HFFc6 (cell line): ENCODE measurements at places on chromosomes 12 and 14. TPM values are rescaled to one million over a fixed set of nuclear protein-coding genes. Genes with fewer than 3 reads are reported as not detected.

MTA1 gene
- 63.0 to 71.3 TPM (median 68.2 TPM) in 3 replicates for total RNA-seq

POLE gene
- total RNA-seq: 19.4 to 34.0 TPM (median 30.3 TPM) in 3 replicates

CD163L1 gene
- total RNA-seq: 6.7 to 9.0 TPM (median 7.4 TPM) in 3 replicates

DNA sequence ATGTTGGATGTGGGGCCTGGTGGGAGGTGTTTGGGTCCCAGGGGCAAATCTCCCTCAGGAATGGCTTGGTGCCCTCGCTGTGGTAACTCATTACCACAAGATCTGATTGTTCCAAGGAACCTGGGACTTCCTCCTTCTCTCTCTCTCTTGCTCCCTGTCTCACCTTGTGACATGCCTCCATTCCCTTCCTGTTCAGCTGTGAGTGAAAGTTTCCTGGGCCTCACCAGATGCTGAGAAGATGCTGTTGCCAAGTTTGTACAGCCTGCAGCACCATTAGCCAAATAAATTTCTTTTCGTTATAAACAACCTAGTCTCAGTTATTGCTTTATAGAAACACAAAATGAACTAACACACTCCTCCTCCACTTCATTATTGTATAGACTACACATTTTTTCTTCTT lies 759.8 kb upstream of the MDGA2 start:
- H3K36me3 ChIP-seq: peaks cover 6% of the 10 kb centered on the region; the same call in 1 of the 2 replicates
- no peak overlapping the region for H3K4me3 ChIP-seq
- H3K4me1 ChIP-seq: no peaks in the 10 kb centered on the region
- no peak overlapping the region for H3K27ac ChIP-seq

DNA sequence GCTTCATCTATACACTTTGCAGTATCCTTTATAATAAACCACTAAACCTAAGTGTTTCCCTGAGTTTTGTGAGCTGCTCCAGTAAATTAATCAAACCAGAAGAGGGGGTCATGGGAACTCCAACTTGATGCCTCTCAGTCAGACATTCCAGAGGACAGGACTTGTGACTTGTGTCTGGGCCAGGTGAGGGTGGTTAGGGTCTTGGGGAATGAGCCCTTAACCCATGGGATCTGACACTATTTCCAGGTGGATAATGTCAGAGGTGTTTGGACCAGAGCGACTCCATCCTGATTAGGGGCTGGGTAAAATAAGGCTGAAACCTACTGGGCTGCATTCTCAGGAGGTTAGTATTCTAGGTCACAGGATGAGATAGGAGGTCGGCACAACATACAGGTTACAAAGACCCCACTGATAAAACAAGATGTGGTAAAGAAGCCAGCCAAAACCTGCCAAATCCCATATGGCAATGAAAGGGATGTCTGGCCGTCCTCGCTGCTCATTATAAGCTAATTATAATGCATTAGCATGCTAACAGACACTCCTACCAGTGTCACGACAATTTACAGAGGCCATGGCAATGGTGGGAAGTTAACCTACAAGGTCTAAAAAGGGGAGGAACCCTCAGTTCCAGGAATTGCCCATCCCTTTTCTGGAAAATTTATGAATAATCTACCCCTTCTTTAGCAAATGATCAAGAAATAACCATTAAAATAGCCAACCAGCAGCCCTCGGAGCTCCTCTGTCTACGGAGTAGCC lies 58.7 kb downstream of the BCAT1 start:
- no peak overlapping the region for H3K4me3 ChIP-seq
- H3K27ac ChIP-seq: no peak overlapping the region
- peaks cover 21% of the 10 kb centered on the region for H3K36me3 ChIP-seq
- peaks cover 12% of the 10 kb centered on the region for H3K4me1 ChIP-seq

GRCh38 chr14:29528889-29529288 lies 398.8 kb downstream of the PRKD1 start:
- no peaks in the 10 kb centered on the region for H3K36me3 ChIP-seq
- DNase-seq: no peak
- H3K27me3 ChIP-seq: peaks cover 7% of the 10 kb centered on the region; the same call in 1 of the 2 replicates
- no peak overlapping the region for H3K4me3 ChIP-seq
- peaks cover 5% of the 10 kb centered on the region; the same call in 1 of the 2 replicates for H3K4me1 ChIP-seq
- H3K27ac ChIP-seq: no peak overlapping the region

GRCh38 chr12:104975587-104976343 lies 10.4 kb upstream of the NOPCHAP1 start:
- peaks cover 3% of the 10 kb centered on the region; the same call in 1 of the 2 replicates for H3K27me3 ChIP-seq
- H3K27ac ChIP-seq: peak overlapping the region; percentile 45
- peak overlapping the region; percentile 17; the same call in 1 of the 2 replicates for H3K4me3 ChIP-seq

DNA sequence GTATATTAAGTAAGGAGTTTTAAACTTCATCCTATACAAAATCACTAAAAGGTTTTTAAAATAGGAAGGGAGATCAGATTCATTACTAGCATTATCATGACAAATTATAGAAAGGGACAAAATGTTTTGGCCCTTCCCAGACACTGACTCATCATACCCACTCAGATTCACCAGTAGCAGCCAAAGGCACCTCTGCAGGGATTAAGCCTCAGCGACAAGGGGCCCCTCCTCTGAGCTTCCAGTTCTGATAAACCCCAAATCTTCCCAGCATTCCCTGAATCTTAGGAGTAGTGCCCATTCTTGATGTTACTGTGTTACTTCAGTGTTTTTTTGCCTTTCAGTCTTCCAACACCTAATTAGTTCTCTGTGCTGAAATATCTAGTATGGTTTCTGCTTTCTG lies 14.5 kb downstream of the KRAS start:
- peaks cover 3% of the 10 kb centered on the region; the same call in 1 of the 2 replicates for H3K27me3 ChIP-seq
- H3K4me3 ChIP-seq: no peak overlapping the region
- DNase-seq: peak; percentile 11
- peak overlapping the region; percentile 17; the same call in 1 of the 2 replicates for H3K27ac ChIP-seq
- peaks cover 9% of the 10 kb centered on the region for H3K36me3 ChIP-seq

TAS2R43 gene
- total RNA-seq: not detected in 3 replicates

- H3K27ac ChIP-seq: peak overlapping the region; percentile 92
- H3K27me3 ChIP-seq: peaks cover 10% of the 10 kb centered on the region
- peaks cover 46% of the 10 kb centered on the region for H3K4me1 ChIP-seq
- H3K36me3 ChIP-seq: peaks cover 20% of the 10 kb centered on the region
- no peak for DNase-seq
- peak overlapping the region; percentile 99 for H3K4me3 ChIP-seq
Observed at GRCh38 chr12:114409852-114410600, 4.1 kb upstream of the TBX5 start.

DNA sequence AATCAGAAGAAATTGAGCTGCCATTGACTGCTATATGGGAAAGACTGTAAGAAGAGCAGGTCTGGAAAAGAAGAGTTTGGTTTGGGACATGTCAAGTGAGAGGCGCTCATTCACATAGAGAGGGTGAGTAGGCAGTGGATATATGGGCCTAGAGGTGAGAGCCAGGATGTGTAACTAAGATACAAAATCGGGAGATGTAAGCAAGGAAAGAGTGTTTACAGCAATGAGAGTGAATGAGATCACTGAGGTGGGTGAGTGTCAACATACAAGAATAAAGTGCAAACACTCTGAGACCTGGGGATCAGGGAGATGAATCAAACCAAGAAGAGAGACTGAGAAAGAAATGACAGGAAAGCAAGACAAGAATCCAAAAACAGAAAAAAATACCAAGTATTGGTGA lies 58.0 kb upstream of the RTRAF start:
- no peaks in the 10 kb centered on the region for H3K36me3 ChIP-seq
- no peak overlapping the region for H3K27ac ChIP-seq
- DNase-seq: no peak

GRCh38 chr12:43105426-43105981 lies 446.5 kb downstream of the ADAMTS20 start:
- peaks cover 7% of the 10 kb centered on the region; the same call in 1 of the 2 replicates for H3K4me1 ChIP-seq
- peaks cover 3% of the 10 kb centered on the region; the same call in 1 of the 2 replicates for H3K27me3 ChIP-seq
- H3K27ac ChIP-seq: no peak overlapping the region
- H3K4me3 ChIP-seq: no peak overlapping the region
- no peak for DNase-seq

- H3K27me3 ChIP-seq: no peaks in the 10 kb centered on the region; the same call in 1 of the 2 replicates
- peaks cover 10% of the 10 kb centered on the region; the same call in 1 of the 2 replicates for H3K36me3 ChIP-seq
- no peak overlapping the region for H3K27ac ChIP-seq
- H3K4me3 ChIP-seq: no peak overlapping the region
Observed at GRCh38 chr12:77210724-77211123, 145.4 kb upstream of the E2F7 start.

- peaks cover 36% of the 10 kb centered on the region for H3K4me1 ChIP-seq
- no peaks in the 10 kb centered on the region; the same call in 1 of the 2 replicates for H3K27me3 ChIP-seq
- no peaks in the 10 kb centered on the region for H3K36me3 ChIP-seq
- no peak overlapping the region for H3K4me3 ChIP-seq
- no peak for DNase-seq
Observed at GRCh38 chr14:74938531-74939495, 15.8 kb upstream of the RPS6KL1 start.

BTBD6 gene
- total RNA-seq: 44.3 to 59.4 TPM (median 52.6 TPM) in 3 replicates

- peaks cover 86% of the 10 kb centered on the region for H3K4me1 ChIP-seq
- peaks cover 54% of the 10 kb centered on the region for H3K36me3 ChIP-seq
- H3K4me3 ChIP-seq: peak overlapping the region; percentile 80
Observed at GRCh38 chr12:12872139-12872933, 19.0 kb upstream of the GPRC5A start.

DNA sequence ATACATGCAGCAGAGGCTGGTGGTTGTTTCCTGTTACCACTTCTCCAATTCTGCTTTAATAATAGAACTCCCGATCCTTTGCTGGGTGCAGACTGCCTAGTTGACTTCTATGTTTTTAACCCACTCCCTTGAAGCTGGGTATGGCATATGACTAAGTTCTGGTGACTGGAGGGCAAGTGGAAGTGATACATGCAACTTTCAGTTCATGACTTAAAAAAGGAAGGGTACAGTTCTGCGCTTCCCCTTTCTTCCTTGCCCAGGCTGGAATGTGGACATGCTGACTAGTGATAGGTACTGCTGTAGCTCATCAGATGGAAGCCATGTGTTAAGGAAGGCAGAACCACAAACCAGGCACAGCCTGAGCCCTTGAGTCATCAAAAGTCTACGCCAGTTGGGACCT lies 2.4 kb upstream of the A2M start:
- H3K27me3 ChIP-seq: no peaks in the 10 kb centered on the region
- no peak overlapping the region for H3K4me3 ChIP-seq
- no peak overlapping the region for H3K27ac ChIP-seq

DNA sequence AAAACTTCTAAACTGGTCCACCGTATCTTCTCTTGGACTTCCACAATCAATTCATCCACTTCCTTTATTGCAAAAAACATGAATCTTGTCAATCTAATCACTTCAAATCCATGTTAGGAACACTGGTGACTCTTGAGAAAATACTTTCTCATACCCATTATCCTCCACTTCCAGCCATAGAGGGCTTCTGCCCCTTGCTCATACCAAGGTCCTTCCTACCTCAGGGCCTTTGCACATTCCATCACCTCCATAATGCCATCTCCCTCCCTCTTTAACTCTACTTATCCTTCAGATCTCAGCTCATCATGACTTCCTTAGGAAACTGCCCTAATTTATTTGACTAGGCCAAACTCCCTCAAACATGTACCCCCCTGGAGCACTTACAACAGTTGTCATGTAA lies 16.6 kb downstream of the STXBP6 start:
- H3K4me3 ChIP-seq: no peak overlapping the region
- peaks cover 11% of the 10 kb centered on the region; the same call in 1 of the 2 replicates for H3K4me1 ChIP-seq
- no peaks in the 10 kb centered on the region for H3K36me3 ChIP-seq
- DNase-seq: no peak

TMEM30B gene
- not detected in 3 replicates for total RNA-seq

RNASE4 gene
- total RNA-seq: 2.8 to 5.0 TPM (median 4.8 TPM) in 3 replicates

DNA sequence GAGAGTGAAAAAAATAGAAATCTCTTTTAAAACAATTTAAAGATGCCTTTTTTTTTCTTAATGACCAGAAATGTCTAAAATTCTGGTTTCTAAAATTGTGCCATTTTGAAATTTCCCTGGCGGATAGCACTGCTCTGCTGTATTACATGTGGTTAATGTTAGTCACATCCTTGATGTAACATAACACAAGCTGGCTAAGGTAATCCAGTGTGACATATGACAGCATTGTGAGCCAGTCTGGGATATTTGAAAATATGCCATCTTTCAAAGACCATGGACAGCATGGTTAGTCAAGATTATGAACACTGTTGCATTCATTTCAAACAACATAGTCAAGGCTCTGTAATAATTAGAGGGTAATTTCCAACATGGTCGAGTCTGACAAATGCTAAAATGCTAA lies 133.2 kb downstream of the ALX1 start:
- H3K4me3 ChIP-seq: no peak overlapping the region
- H3K27ac ChIP-seq: no peak overlapping the region
- no peaks in the 10 kb centered on the region for H3K27me3 ChIP-seq

KRT81 gene
- 0.63 and 0.78 TPM in 2 replicates for total RNA-seq

HOXC13 gene
- not detected in 2 replicates for total RNA-seq

- peak; percentile 71 for DNase-seq
- no peaks in the 10 kb centered on the region for H3K36me3 ChIP-seq
- H3K27me3 ChIP-seq: peaks cover 12% of the 10 kb centered on the region
- no peak overlapping the region for H3K4me3 ChIP-seq
Observed at GRCh38 chr14:22296722-22297121, 292.3 kb downstream of the DAD1 start.

CINP gene
- 56.9 to 65.7 TPM (median 62.0 TPM) in 3 replicates for total RNA-seq
